ENCODE measurements at places on chromosomes 11 and 22.

DNA sequence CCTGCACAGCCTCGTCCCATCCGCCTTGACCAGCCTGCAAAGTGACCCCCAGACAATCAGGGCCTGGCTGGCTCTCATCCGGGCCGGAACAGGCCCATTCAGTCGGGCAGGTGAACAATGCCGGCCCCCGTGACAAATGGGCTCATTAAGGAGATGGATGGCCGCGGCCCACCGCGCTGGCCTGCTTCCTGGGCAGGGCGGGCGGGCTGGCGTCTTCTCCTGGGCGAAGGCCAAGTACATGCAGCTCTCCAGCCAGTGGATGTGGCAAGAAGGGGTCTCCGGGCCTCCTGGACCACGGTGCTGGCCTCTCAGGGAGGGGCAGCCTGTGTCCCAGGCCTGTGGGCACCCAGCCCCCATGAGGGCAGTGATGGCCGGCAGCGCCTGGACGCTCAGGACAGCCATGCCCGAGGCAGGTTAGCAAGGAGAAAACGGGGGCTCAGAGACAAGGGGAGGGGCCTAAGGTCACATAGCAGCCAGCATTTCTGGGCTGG lies 1022.8 kb downstream of the BRD1 start:
- no peak for DNase-seq

GRCh38 chr11:24734742-24735237 lies 237.9 kb downstream of the LUZP2 start:
- DNase-seq = no peak

DNA sequence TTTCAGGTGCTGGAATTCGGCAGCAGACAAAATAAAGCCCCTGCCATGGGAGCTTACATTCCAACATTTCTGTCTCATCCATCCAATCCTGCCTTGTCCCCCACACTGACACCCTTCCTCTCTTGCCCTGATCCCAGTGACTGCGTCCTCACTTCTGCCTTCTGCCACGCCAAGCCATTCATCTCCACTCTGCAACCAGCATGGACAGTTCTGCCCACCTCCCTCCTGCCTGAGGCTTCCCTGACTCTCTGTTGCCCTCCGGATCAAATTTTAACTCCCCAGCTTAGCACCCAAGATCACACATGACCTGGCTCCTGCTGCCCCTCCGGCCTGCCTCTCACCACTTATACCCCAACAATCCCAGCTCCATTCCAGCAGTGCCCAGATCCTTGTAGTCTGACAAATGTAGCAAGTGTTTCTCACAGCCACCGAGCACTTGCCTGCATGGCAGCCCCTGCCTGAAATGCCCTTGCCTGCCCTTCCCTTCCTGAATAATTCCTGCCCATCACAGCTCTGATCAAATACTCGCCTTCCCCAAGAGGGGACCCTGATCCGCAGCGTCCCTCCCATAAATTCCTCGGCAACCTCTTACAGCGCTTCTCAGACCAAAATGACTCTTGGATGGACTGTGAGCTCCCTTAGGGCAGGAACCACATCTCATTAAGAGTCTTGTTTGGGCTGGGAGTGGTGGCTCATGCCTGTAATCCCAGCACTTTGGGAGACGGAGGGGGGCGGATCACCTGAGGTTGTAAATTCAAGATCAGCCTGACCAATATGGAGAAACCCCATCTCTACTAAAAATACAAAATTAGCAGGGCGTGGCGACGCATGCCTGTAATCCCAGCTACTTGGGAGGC lies 2.3 kb downstream of the ACTN3 start:
- no peak for DNase-seq

- no peak for DNase-seq
Observed at GRCh38 chr11:117663821-117664220, 133.2 kb downstream of the DSCAML1 start.
